Stimulated activated CD4-positive, alpha-beta T cell treated with anti-CD3 and anti-CD28 coated beads, TNF-alpha, amount 100 ng/mL, for 4 hours (primary cell): ENCODE measurements at places on chromosomes 4 and X.

GRCh38 chr4:48081196-48081595 is 52.9 kb downstream of the TXK start:
- DNase-seq = no peak

- DNase-seq = no peak
These were observed 17.3 kb downstream of the SMPX start for GRCh38 chrX:21740329-21741274.

DNA sequence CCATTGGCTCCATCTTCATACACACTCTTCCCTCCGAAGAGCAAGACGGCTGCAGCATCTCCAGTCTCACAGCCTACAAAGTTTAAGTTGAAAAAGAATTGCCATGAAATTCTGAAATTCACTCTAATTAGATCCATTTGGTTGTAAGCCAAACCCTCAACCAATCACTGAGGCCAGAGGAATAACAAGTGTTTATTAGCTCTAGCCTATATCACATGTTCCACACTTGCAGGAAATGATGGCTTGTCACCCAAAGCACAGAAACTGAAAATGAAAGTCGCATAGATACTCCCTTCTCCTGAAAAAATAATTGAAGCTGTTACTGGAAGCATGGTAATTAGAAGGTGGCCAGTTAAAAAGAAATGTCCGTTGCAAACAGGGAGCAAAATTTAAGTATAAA is 1071.8 kb downstream of the CCSER1 start:
- no peak for DNase-seq

DNA sequence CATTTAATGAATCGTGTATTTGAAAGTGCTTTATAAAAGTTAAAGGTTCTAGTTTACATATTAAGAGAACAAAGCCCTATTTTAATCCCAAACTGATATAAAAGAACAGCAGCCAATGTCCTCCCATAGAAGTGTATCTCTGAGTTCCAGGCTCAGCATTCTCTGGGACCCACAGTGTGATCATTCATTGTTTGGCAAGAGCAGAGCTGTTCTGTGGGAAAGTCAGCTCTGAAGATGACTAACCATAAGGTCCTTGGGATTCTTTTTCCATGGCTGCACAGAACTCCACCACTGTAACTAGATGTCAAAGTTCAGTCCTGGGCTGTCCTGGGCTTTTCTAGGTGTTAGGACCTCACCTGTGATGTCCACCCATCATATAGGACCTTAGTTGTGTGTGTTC is 157.0 kb upstream of the TLL1 start:
- no peak for DNase-seq

DNA sequence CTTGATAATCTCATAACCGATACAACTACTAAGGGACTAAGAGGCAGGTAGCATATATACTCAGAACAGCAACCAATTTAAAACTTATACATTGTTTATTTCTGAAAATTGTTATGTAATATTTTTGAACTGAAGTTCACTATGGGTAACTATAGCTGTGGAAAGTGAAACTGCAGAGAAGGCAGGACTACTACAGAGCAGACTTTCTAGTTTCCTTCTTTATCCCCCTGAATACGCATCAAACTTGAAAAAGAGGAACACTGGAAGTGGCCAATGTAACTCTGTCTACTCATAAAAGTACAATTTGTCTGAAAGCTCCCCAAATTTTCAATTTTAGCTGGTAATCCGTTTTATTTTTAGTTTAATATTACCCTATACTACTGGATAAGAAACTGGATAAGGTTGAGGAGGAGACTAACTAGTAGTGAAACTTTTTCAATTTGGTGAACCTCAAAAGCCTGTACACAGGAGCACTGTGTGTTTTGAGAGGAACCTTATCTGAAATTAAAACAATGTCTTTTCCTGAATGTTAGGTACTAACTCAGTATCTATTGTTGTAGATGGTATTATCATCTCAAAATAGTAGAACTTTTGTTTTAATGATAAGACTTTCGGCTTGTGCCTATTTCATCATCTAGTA is 225.8 kb downstream of the GABRG1 start:
- DNase-seq = no peak

GRCh38 chr4:83964996-83965541 is 429.2 kb downstream of the GPAT3 start:
- DNase-seq = no peak

GRCh38 chr4:40373636-40374035 is 38.5 kb downstream of the CHRNA9 start:
- DNase-seq = no peak

DNA sequence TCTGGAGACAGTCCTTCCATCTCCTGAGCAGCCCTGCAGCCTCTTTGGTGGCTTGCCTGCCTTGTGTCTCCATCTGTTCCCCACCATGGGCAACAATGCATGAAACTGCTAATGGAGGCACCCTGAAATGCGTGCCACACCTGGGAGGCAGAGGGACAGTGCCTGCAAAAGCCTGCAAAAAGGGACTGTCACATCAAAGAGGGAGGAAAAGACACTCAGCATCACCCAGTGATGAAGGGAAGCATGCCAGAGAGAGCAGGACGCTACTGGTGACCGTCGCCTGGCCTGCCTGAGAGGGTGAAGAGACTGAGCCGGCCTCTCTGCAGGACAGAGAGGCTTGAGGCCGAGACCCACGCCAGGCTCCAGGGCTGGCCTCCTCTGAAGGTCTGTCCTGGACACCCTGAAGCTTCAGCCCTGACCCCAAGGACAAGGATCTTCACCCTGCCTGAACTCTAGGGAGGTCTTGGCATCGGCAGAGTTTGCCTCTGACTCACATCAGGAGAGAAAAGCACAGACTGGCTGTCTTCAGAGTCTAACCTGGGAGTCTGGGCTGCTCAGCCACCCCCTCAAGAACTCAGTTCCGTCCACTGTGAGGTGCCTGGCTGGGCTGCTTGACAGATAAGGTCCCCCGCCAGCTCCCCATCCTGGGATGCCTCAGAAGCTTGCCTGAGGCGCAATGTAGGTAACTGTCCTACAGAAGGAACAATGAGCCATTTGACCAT is 8.1 kb downstream of the ACSL1 start:
- no peak for DNase-seq

DNA sequence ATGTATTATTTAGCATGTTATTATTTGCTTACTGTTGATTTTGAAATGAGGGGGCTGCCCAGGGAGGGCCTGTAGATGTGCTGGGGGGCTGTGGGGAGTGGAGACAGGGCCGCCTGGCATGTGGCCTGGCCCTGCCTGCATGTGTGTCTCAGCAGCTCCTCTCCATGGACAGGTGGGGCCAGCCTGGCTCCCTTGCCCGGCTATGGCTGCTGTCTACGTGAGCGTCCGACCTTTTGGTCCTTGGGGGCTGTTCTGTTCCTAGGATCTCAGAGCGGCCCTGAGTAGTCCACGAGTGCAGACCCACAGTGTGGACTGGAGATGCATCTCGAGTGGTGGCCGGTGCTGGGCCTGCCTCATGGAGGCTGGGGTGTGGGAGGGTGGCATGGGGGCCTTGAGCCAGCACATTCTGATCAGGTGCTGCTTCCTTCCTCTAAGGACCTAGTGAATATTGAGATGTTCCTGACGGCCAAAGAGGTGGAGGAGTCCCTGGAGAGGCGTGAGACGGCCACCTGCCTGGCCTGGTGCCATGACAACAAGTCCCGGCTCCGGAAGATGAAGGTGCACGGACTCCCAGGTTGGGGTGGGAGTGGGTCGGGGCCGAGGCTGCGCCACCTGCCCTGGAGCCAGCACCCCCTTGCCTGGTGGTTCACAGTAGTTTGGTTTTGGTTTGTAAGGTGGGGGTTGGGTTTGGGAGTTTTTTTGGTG is 24.9 kb upstream of the UVSSA start:
- no peak for DNase-seq

- no peak for DNase-seq
These were observed 385.3 kb downstream of the ARHGAP24 start for GRCh38 chr4:85860066-85860740.

GRCh38 chr4:26819478-26820095 is 41.1 kb upstream of the STIM2 start:
- no peak for DNase-seq

GRCh38 chr4:181225616-181226261 is 1017.5 kb upstream of the TENM3 start:
- no peak for DNase-seq
